Astrocyte (in vitro differentiated cells and primary cell): ENCODE measurements at places on chromosomes 6 and 20. TPM values are rescaled to one million over a fixed set of nuclear protein-coding genes. Genes with fewer than 3 reads are reported as not detected.

DNA sequence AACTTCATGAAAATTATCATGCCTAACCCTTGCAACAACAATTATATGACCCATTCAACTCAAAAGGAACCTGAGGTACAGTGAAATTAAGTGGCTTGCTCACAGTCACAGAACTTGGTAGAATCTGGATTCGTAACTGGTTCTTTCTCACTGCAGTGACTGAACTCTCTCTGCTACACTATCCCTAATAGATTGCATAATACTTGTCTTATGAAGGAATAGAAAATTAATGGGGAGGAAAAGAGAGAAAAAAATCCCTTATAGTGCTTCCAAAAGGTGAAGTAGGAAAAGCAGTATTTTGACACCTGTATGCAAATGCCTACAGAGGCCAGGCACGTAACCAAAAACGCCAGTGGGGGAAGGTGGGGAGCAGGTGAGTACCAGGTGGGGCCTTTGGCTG is 186.6 kb downstream of the LY86 start:
- H3K4me1 ChIP-seq, result no peaks in the 10 kb centered on the region
- H3K27me3 ChIP-seq, result peaks cover 8% of the 10 kb centered on the region

The DAAM2 gene
- total RNA-seq, result 38.4 and 50.3 TPM in 2 replicates

GRCh38 chr6:170233286-170234205 is 57.3 kb downstream of the DLL1 start:
- no peak overlapping the region for H3K4me3 ChIP-seq
- H3K27ac ChIP-seq, result no peak overlapping the region
- DNase-seq, result no peak
- H3K36me3 ChIP-seq, result no peaks in the 10 kb centered on the region
- no peaks in the 10 kb centered on the region for H3K4me1 ChIP-seq
- H3K27me3 ChIP-seq, result no peaks in the 10 kb centered on the region

- H3K36me3 ChIP-seq, result no peaks in the 10 kb centered on the region
- H3K4me3 ChIP-seq, result no peak overlapping the region
- H3K4me1 ChIP-seq, result no peaks in the 10 kb centered on the region
- DNase-seq, result no peak
- H3K27me3 ChIP-seq, result no peaks in the 10 kb centered on the region
Observed at GRCh38 chr6:95648636-95649035, 71.3 kb downstream of the MANEA start.

- H3K4me3 ChIP-seq, result no peak overlapping the region
- H3K27ac ChIP-seq, result no peak overlapping the region
- H3K27me3 ChIP-seq, result no peaks in the 10 kb centered on the region
- H3K4me1 ChIP-seq, result peaks cover 21% of the 10 kb centered on the region
- peak; percentile 61 for DNase-seq
Observed at GRCh38 chr6:134813146-134813545, 136.8 kb downstream of the ALDH8A1 start.

GRCh38 chr6:1535295-1535694 is 74.4 kb upstream of the FOXC1 start:
- H3K36me3 ChIP-seq, result no peaks in the 10 kb centered on the region
- no peaks in the 10 kb centered on the region for H3K27me3 ChIP-seq
- no peak overlapping the region for H3K4me3 ChIP-seq
- DNase-seq, result peak; percentile 27
- peaks cover 3% of the 10 kb centered on the region for H3K4me1 ChIP-seq

GRCh38 chr20:56683077-56683865 is 54.2 kb downstream of the TFAP2C start:
- H3K4me3 ChIP-seq, result no peak overlapping the region
- no peaks in the 10 kb centered on the region for H3K36me3 ChIP-seq
- no peaks in the 10 kb centered on the region for H3K4me1 ChIP-seq
- peaks cover 6% of the 10 kb centered on the region for H3K27me3 ChIP-seq
- no peak overlapping the region for H3K27ac ChIP-seq

The MDFI gene
- total RNA-seq, result 144 and 167 TPM in 2 replicates

- no peak overlapping the region for H3K27ac ChIP-seq
- H3K4me3 ChIP-seq, result no peak overlapping the region
- DNase-seq, result no peak
- H3K4me1 ChIP-seq, result peaks cover 6% of the 10 kb centered on the region
- no peaks in the 10 kb centered on the region for H3K27me3 ChIP-seq
Observed at GRCh38 chr6:75932067-75932466, 140.4 kb downstream of the IMPG1 start.

GRCh38 chr6:20548264-20548663 is 14.0 kb downstream of the CDKAL1 start:
- H3K4me3 ChIP-seq, result no peak overlapping the region
- no peaks in the 10 kb centered on the region for H3K27me3 ChIP-seq
- peaks cover under 1% of the 10 kb centered on the region for H3K4me1 ChIP-seq
- no peak overlapping the region for H3K27ac ChIP-seq

The CD93 gene
- 0.02 TPM in 1 of 2 replicates, not detected in the other for total RNA-seq

- no peak for DNase-seq
- no peak overlapping the region for H3K27ac ChIP-seq
Observed at GRCh38 chr20:3277686-3278465, 38.9 kb upstream of the SLC4A11 start.

The SOX12 gene
- total RNA-seq, result 43.4 and 45.1 TPM in 2 replicates

DNA sequence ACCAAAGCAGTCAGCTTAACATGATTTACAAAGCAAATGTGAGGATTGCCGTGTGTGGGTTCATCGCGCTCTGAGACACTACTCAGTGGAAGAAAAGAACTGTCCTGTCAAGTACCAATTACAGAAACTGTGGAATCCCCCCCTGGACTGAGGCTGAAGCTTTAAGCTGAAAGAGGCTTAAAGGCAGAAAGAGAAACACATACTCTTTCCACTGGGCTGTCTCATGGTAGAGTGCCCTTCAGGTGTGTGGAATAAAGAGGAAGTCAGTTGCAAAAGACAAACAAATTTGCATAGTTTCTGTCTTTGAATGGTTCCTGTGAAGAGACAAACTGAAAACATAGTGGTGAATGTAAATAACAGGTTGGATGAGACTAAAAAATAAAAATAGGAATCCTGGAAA is 560.4 kb upstream of the SYNCRIP start:
- H3K4me1 ChIP-seq, result no peaks in the 10 kb centered on the region
- no peak overlapping the region for H3K27ac ChIP-seq
- no peak overlapping the region for H3K4me3 ChIP-seq
- no peak for DNase-seq
- no peaks in the 10 kb centered on the region for H3K36me3 ChIP-seq

DNA sequence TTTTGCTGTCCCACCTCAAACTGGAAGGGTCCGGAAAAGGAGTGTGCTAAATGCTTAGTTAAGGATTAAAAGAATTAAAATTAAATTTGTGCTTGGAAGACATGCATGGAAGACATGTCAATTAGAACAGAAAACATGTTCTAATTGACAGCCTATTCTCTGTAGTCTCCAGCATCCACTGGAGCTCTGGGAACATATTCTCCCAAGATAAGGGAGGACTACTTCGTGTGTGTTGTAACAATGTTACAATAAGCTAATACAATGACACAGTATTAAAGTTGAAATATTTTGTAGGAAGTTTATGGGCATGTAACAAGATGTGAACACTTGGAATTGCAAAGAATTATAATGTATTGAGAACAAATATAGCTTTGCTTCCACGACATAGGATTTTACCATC is 567.4 kb upstream of the CITED2 start:
- no peak for DNase-seq
- H3K27ac ChIP-seq, result no peak overlapping the region
- no peak overlapping the region for H3K4me3 ChIP-seq

The MPIG6B gene
- not detected in 2 replicates for total RNA-seq

The NRN1 gene
- 0.82 and 1.0 TPM in 2 replicates for total RNA-seq

DNA sequence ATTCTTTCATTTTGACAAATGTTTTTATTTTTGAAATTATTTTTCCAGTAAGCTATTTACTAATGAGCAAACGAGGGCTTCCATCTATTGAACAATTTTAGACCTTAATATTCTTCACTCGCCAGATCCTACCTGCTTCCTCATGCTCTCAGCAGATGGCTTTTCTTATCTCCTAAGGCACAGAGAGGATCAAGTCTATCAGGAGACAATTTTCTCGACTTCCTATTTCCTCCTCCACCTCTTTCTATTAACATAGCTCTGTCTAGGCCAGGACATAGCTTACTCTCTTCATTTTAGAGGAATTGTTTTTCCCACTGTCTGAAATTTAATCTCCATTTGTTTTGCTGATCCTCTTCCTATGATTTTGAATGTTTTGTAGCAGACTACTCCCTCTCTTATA is 87.0 kb upstream of the MAN1A1 start:
- no peaks in the 10 kb centered on the region for H3K4me1 ChIP-seq
- no peaks in the 10 kb centered on the region for H3K27me3 ChIP-seq
- no peak overlapping the region for H3K27ac ChIP-seq
- no peak for DNase-seq
- H3K36me3 ChIP-seq, result no peaks in the 10 kb centered on the region
- no peak overlapping the region for H3K4me3 ChIP-seq

GRCh38 chr6:93918258-93918657 is 498.9 kb upstream of the EPHA7 start:
- no peaks in the 10 kb centered on the region for H3K36me3 ChIP-seq
- no peak for DNase-seq
- H3K4me3 ChIP-seq, result no peak overlapping the region
- H3K27me3 ChIP-seq, result no peaks in the 10 kb centered on the region
- no peak overlapping the region for H3K27ac ChIP-seq
- no peaks in the 10 kb centered on the region for H3K4me1 ChIP-seq

DNA sequence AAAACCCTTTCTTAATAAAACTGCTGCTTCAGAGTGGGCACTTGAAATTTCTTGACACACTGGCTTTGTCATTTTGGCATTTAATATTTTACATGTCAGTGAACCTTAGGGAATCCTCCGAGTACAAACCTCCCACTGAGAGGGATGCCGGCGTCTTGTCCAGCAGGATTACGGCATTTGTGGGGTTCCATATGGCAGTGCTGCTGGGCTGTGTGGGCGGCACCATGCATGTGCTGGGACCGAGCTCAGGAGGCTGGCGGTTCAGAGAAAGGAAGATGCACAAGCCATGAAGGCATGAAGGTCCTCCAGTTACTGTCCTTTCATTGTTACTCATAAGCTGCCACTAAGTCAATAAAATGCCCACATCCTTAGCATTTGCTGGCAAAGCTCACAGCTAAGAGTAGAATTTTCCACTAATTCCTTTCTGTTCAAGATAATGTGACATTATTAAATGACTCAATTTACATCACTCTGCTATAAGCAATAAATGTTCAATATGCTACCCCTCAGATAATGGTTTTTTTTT is 61.4 kb downstream of the LY86 start:
- H3K4me3 ChIP-seq, result no peak overlapping the region
- no peaks in the 10 kb centered on the region for H3K36me3 ChIP-seq
- H3K27me3 ChIP-seq, result no peaks in the 10 kb centered on the region

DNA sequence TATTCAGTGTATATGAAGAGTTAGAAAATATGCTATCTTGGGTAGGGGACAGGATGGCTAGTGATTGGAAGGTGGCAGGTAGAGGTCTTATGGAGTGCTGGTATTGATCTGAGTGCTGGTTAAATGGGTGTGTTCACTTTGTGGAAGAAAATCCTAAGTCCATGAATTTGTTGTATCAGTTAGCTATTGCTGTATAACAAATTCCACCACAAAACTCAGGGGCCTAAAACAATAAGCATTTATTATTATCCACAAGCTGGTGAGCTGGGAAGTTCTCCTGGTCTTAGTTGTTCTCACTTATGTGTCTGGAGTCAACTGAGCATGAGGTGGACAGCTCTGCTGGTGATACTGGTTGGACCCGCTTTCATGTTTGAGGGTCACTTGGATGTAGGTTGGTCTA is 212.2 kb upstream of the PLCB4 start:
- H3K27me3 ChIP-seq, result no peaks in the 10 kb centered on the region
- DNase-seq, result no peak
- H3K27ac ChIP-seq, result no peak overlapping the region
- H3K4me1 ChIP-seq, result peaks cover 16% of the 10 kb centered on the region

GRCh38 chr6:147037881-147038280 is 166.3 kb upstream of the STXBP5 start:
- H3K27ac ChIP-seq, result no peak overlapping the region
- no peaks in the 10 kb centered on the region for H3K4me1 ChIP-seq
- no peak for DNase-seq
- no peaks in the 10 kb centered on the region for H3K27me3 ChIP-seq
- no peaks in the 10 kb centered on the region for H3K36me3 ChIP-seq
- no peak overlapping the region for H3K4me3 ChIP-seq

The MUC21 gene
- not detected in 2 replicates for total RNA-seq

DNA sequence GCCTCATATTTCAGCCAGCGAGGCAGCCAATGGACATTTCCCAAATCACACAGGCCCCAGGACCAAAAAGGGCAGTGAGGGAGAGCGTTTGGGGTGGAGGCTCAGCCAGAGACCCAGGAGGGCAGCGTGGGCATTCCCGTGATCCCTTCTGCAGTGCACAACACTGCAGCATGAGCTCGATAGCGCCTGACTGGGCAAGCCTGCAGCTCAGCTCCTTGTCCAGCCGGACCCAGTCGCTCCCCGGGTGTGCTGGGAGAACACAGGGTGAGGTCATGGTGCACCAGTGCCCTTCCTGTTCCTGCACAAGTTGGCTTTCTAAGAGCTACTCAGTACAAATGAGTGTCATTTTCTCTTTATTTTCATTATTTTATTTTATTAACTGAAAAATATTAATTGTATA is 5.9 kb downstream of the TTLL2 start:
- no peaks in the 10 kb centered on the region for H3K36me3 ChIP-seq
- no peak overlapping the region for H3K27ac ChIP-seq
- DNase-seq, result no peak
- no peaks in the 10 kb centered on the region for H3K4me1 ChIP-seq

GRCh38 chr6:17966451-17966850 is 21.0 kb downstream of the KIF13A start:
- DNase-seq, result no peak
- H3K36me3 ChIP-seq, result no peaks in the 10 kb centered on the region
- H3K27ac ChIP-seq, result no peak overlapping the region
- H3K4me1 ChIP-seq, result peaks cover 34% of the 10 kb centered on the region

GRCh38 chr6:9398767-9399373 is 963.5 kb upstream of the SLC35B3 start:
- H3K27ac ChIP-seq, result no peak overlapping the region
- no peak overlapping the region for H3K4me3 ChIP-seq
- no peaks in the 10 kb centered on the region for H3K4me1 ChIP-seq
- H3K27me3 ChIP-seq, result no peaks in the 10 kb centered on the region
- H3K36me3 ChIP-seq, result no peaks in the 10 kb centered on the region

The PI3 gene
- not detected in 2 replicates for total RNA-seq

The SDCBP2 gene
- 4.6 and 4.8 TPM in 2 replicates for total RNA-seq

The ANKRD66 gene
- total RNA-seq, result not detected in 2 replicates

- H3K27me3 ChIP-seq, result no peaks in the 10 kb centered on the region
- no peak overlapping the region for H3K27ac ChIP-seq
- H3K4me3 ChIP-seq, result no peak overlapping the region
Observed at GRCh38 chr6:127706216-127706615, 129.2 kb downstream of the C6orf58 start.

- no peak overlapping the region for H3K4me3 ChIP-seq
- H3K36me3 ChIP-seq, result no peaks in the 10 kb centered on the region
- H3K4me1 ChIP-seq, result no peaks in the 10 kb centered on the region
- no peak overlapping the region for H3K27ac ChIP-seq
- no peak for DNase-seq
- H3K27me3 ChIP-seq, result peaks cover 46% of the 10 kb centered on the region
Observed at GRCh38 chr6:33116417-33116816, 40.6 kb downstream of the HLA-DPB1 start.
